ENCODE measurements at places on chromosomes 12 and 14. TPM values are rescaled to one million over a fixed set of nuclear protein-coding genes. Genes with fewer than 3 reads are reported as not detected.
A peak's percentile ranks its signal among the peaks of the same experiment; 100 is the strongest.

MFAP5 gene
- 0.90 TPM for total RNA-seq

DNA sequence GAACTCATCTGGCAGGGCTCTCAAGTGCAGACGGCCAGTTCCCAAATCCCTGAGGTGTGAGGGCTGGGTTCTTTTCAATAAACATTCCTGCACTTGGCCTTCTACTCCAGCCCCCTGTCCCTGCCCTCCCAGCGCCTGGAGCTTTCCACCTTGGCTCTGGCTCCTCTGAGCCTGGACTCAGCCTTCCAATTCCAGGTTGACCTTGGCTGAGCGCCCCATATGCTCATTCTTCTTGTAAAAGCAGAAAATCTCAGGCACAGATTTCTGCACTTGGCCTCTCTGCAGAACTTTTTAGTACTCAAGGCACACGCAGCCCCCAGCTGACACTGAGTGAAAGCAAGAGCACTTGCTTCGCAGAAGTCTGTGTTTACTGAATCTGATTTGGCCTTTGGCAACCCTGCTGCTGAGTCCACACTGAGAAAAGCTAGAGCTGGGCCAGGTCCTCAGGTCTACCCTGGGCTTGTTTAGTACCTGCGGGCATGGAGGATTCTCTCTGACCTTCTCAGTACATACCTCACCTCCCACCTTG, 222.7 kb downstream of the MSRB3 start:
- no peak for DNase-seq

DNA sequence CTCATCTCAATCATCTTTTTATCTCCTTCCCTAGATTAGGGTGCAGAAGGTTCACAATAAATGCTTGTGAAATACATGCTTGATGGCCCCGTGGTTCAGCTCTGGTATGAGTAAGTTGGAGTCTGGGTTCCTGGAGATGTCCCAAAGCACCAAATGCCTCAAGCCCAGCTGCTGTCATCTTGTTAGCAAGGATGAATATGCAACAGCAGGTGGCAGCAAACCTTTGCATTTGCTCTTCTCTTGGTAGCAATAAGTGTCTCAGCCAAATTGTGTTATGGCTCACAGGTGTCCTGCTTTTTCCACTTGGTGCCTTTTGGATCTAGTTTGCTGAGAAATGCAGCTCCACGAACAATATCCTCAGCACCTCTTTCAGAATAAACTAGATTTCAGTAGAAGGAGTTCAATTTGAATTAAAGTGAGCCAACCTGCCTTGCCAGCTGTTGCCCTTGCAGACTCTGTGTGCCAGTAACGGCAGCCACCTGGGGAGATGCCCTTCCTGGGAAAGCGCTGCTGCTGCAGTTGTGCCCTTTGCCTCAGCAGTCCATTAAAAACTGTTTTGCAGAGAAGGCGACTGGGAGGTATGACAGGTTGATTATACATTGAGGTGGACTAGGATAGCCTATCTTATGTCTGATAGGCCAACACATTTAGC, 417.3 kb downstream of the SNAPC1 start:
- DNase-seq: peak; percentile 90

GRCh38 chr12:67989184-67989920, at the start of gene IFNG-AS1:
Gene IFNG-AS1 (plus strand): TSS chr12:67989447.
- DNase-seq: no peak

- DNase-seq: peak; percentile 73
Measured at GRCh38 chr14:22837114-22837749, 847 bp downstream of the MMP14 start.

DNA sequence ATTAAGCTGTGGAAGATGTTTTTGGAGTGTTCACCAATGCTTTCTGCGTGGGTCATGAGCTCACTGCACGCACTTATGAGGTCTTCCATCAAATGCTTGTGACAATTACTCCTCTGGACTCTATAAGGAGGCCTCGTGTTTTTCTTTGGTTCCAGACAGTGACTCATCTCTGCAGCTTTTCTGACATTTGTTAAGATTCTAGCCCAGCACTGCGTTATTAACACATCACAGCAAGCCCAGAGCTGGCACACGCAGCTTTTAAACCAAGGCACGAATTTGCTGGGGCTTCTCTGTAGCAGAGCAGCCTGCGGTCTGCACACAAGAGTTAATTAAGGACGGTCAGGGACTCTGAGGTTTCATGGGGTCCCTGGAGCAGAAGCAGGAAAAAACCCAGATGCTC, 16.9 kb downstream of the MEG3 start:
- DNase-seq: no peak

DNA sequence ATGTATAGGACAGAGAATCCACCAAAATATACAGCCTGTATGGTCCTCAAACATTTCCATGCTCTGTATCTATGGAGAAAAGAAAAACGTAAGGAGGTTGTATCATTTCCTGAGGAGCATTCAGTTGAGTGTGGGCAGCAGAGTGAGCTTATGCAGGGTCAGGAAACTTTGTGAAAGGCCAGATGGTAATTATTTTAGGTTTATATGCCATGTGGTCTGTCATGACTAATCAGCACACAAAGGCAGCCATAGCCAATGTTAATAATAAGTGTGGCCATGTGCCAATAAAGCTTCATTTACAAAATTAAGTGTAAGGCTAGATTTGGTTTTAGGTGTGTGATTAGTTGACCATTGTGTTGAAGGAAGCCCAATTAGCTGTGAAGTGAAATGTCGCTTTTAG, 33.2 kb upstream of the A2M start:
- DNase-seq: no peak

DNA sequence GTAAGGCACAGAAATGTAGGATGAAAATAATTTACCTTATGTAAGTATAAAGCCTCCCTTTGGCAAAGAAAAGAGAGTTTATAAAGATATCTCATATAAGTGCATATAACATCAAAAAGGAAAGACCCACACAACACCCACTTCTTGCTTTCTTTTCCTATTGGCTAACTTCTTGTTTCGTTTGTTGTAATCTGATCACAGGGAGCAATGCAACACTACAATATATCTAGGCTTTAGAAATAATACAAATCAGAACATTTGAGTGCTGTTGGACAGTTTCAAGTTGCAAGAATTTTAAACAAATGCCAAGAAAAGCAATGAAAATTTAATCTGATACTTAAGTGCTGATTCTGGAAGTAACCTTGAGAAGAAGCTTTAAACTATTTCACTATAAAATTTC, 1.3 kb downstream of the FGD6 start:
- peak; percentile 51 for DNase-seq

GRCh38 chr12:50999093-50999492, 27.1 kb downstream of the SLC11A2 start:
- no peak for DNase-seq

GRCh38 chr12:32437095-32437515, 37.7 kb downstream of the FGD4 start:
- DNase-seq: no peak

- DNase-seq: no peak
Measured at GRCh38 chr14:103206023-103206481, 82.8 kb downstream of the TNFAIP2 start.

DNA sequence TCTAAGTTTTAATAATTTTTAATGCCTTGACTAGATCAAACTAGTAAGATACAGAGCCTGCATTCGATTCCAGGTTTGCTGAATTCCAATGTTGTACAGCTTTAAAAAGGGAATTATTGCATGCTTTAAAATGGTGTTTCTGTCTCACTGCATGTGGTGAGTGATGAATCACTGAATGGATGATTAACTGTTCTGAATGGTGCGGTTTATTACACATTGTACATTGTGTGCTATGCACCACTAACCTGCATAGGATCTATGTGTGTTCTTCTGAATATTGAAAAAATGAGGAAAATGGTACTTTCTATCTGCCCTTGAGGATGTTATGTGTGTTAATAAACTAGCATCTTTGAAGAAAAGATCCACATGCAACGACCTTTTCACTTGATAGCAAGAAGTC, 231.7 kb downstream of the NRXN3 start:
- no peak for DNase-seq
